ENCODE measurements at places on chromosomes 5 and 9.

DNA sequence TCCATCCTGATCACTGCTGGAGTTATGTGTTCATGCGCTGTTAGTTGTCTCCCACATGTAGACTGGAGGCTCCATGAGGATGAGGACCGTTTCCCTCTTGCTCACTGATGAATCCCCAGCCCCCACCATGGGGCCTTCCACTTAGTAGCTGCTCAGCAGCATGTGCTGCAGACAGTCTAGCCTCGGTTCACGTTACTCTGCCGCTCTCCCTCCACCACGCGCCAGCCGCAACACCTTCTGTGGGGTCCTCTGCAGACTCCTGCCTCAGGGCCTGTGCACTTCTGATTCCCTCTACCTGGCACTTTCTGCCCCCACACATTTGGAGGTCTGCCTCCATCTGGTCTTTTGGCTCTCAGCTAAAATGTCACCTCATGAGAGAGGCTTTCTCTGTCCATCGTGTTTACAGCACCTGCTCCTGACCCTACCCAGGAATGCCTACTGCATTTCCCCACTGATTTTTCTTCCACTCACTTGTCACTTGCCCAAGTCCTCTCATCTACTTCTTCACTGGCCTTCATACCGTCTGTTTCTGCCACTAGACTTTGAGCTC is 36.3 kb downstream of the STK10 start:
- no peak for DNase-seq

GRCh38 chr9:33167972-33168461 is 881 bp upstream of the B4GALT1 start:
- DNase-seq, result no peak

- DNase-seq, result no peak
These were observed 44.0 kb downstream of the FANCC start for GRCh38 chr9:95273369-95274022.

DNA sequence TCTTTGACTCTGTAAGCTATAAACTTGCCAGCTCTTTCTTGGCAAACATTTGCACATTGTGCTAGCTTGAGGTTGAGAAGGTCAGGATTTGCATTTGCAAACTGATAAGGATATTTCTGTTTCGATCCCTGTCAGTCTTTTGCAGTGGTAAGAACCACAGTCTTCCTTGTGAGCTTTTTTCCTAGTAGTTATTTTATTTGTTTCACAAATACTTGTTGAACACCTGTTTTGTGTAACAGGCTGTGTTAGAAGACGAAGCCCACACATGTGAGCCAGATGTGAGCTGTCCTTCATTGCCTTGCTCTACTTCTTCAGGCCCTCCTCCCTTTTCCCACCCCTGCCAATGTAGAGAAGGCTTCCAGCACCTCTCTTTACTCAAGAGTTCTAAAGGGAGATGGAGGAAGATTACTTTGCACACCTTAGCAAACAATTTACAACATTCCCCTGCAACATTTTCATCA is 327.0 kb upstream of the KLF4 start:
- no peak for DNase-seq

DNA sequence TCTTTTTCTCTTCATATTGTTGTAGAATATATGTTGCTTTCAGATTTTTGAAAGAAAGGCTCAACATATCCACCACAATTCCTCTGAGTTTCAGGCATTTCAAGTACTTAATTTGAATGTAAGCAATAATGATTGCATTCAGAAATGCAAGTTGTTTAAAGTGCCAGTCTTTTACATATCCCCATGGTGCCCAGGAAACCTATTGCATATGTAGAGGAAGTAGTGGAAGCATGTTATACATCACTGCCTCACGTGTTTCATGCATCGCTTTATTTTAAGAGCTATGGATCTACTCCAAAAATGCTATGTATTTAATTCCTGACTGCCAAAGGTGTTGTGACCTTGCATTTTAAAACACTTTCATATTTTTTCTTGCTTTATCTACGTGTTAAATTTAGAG is 28.1 kb downstream of the CPEB4 start:
- no peak for DNase-seq

GRCh38 chr5:168211936-168212335 is 79.5 kb upstream of the WWC1 start:
- no peak for DNase-seq

GRCh38 chr5:151892393-151892792 is 32.3 kb downstream of the GLRA1 start:
- no peak for DNase-seq

DNA sequence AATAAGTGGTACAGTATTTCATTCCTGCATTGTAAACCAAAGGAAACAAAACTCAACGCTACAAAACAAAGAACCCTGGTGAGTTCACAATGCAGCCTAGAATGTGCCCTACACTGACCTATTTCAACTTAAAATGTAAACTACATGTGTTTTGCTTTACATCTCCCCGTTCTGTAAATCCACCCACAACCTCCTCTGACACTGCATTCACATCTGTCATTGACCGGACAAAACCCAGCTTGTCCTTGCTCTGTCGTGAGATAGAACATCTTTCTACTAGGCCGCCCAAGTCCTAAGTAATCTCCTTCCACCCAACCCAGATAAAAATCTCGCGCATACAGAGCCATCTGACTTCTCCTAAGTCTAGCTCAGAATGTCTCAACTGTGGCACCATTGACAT is 6.1 kb upstream of the VLDLR start:
- no peak for DNase-seq

DNA sequence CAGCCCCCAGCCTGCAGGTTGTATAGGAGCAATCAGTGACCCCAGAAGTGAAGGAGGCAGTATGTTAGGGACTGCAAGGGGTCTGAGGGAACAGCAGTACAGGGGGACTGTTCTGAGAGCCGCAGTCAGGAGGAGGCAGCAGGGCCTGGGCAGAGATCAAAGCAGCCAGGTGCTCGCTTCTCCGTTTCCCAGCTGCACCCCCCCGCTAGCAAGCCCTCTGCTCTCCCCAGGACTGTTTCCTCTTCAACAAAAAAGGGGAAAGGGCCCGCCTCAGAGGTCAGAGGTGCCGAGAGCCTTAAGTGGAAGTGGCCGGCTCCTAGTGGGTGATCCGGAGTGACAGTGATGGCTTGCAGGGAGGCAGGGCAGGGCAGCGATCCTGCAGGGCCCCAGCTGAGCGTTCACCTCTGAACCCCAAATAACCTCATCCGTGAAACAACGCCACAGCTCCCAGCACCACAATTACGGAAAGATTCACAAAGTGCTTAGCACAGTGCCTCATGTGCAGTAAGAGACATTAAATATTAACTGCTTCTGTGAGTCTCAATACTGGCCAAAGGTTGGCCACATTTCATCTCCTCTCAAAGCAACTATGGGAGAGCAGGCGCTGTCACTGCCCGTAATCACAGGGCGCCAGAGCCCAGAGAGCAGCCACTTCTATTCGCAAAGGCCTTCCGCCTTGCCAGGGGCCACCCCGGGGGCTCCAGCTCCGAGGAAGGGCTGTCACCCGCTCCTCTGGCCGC is 8.0 kb downstream of the CLPTM1L start:
- no peak for DNase-seq

DNA sequence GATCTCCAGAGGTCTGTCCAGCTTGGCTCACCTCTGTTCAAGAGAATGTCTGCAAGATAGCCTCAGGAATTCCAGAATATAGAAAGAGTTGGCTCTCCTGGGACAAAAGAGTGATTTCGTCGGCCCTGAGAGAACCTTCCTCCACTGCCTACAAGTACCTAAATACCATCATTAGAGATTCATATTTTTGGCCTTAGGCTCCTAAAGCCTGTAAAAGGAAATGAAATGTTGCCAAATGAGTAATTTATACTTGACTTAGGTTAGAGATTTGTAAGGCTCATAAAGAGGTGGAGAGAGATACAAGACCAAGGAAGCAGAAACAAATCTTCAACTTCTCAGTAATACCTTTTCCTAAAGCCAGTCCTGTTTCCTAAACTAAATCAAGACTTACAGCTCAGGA is 146.2 kb downstream of the CCDC192 start:
- DNase-seq, result no peak

DNA sequence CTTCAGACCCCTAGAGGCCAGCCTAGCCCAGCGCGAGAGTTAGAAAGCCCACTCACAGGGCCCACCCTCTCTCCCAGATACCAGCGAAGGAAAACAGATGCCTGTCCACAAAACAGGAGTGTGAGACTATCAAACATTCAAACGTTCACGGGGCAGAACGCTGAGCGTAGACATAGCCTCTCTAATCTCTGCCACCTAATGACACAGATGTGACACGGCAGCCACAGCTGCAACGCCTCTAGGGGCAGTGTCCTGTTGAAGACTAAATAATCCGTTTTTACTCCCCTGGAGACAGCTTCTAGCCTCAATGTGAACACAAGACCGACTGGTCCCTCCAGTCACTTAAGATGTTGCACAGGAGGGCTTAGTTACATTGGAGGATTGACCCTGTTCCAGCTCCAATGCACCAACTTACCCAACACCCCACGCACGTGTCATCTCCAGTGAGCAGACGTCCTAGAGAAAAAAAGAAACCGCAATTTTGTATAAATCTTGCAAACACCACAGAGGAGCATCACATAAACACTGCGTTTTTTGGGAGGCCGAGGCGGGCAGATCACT is 14.3 kb downstream of the DIPK1B start:
- DNase-seq, result peak; percentile 13

DNA sequence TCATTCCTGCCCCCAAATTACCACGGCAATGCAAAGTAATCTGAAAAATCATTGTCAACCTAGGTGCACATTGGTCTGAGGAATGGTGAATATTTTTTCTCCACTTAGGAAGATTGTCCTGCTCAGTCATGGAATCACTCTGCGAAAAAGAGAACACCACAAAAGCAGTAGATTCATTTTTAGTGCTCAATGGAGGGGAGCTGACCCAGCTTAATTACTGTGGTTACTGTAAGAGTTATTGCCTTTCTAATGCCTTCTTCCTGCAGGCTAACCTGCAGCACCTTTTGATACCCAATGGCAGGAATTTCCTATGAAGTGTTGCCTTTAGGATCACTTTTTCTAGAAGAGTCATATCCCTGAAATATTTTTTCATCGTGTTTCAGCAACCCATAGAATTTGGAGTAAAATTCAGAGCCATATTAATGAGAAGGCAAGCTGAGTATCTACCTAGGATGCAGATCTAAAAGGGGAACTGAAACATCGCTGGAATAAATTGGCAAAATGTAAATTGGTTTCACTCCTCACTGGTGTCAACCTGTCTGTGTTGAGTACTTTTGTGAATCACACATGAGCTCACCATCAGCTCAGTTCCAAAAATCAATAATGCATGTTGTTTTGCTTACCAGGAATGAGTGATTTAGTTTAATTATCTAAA is 464.5 kb downstream of the CSNK1G3 start:
- no peak for DNase-seq

DNA sequence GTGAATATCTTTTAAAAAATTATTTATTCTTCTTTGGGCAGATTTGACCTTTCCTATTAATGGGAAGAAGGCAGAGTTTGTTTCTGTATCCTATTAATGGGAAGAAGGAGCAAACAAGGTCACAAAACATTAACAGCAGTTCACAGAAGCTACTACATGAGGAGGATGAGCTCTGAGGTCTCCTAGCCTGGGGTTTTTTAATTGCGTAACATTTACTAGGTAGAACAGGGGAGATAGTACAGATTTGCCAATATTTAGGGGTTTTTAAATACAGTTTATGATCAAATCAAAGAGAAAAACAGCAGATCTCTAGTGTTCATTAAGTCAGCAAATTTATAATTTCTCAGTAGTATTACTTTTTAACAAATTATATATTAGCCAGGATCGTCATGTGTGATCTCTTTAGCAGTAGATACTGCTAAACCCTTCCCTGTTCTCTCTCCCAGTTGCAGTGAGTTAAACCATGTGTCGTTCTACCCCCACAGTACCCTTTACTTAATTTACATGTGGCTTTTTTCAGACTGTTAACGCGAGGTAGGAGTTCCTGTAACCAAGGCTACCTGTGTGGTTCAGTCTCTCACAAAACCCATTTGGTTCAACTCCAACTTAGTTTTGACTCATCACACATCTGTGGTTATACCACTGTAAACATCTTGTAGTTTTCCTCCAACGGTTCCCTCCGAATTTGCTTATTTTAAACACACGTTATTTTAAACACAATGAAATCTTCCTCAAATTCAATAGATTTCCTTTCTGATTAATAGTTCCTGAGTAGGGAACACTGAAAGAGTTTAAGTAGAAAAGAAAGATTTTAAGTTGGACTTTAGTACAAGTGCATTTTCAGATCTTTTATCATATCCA is 13.3 kb downstream of the SLC25A46 start:
- no peak for DNase-seq

DNA sequence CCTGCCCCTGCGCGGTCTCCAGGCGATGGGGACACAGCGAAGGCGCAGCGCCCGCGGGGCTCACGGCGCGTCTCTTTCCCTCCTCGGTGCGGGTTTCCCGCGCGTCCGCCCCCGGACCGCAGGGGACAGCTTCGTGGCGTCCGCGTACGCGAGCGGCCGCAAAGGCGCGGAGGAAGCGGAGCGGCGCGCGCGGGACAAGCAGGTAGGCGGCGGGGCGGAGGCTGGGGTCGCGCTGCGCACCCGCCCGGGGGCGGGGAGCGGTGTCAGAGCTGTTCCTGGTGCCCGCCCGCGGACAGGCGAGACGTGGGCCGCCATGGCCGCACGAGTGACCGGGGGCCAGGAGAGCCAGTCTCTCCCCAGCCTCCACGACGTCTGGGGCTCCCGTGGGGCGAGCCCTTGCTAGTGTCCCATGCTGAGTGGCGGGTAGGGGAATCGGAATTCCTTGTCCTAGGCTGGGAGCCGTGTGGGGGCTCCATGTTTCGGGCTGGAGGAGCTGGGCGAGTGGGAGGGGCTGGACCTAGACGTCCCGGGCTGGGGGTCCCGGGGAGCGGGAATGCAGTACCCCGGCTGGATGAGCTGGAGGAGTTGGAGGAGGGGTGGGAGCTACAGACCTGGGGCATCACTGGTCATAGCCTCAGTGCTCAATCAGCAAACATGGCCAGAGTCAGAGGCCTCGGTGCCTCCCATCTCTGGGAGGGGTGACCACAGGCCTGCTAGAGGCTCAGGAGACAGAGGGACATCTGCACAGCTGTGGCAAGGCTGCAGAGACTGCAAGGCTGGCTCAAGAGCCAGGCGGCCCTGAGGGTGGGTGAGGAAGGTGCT is 968 bp downstream of the NKD2 start:
- no peak for DNase-seq

- no peak for DNase-seq
These were observed 12.7 kb downstream of the FEM1C start for GRCh38 chr5:115531787-115532367.

DNA sequence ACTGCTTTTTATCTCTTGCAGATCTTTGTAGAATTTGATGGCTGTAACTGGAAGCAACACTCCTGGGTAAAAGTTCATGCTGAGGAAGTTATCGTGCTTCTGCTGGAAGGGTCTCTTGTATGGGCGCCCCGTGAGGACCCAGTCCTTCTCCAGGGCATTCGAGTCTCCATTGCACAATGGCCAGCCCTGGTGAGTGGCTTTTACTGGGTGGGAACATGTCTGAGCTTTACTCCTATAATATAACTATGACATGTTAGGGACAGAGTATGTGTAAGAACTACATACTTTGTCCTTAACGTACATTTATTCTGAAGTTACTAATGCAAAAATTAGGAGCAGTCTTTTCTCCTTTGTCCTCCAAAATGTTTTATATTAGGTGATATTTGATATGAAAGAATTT is 20.2 kb downstream of the KDM3B start:
- no peak for DNase-seq

Measured in stimulated activated CD8-positive, alpha-beta memory T cell treated with anti-CD3 and anti-CD28 coated beads, Interleukin-4, amount 100 ng/mL, for 4 hours (primary cell).